Stimulated activated CD8-positive, alpha-beta memory T cell treated with anti-CD3 and anti-CD28 coated beads, Interleukin-4, amount 100 ng/mL, for 4 hours (primary cell): ENCODE measurements at places on chromosomes 7 and 10.

GRCh38 chr7:80057488-80057887 lies 77.1 kb upstream of the GNAI1 start:
- DNase-seq, result no peak

DNA sequence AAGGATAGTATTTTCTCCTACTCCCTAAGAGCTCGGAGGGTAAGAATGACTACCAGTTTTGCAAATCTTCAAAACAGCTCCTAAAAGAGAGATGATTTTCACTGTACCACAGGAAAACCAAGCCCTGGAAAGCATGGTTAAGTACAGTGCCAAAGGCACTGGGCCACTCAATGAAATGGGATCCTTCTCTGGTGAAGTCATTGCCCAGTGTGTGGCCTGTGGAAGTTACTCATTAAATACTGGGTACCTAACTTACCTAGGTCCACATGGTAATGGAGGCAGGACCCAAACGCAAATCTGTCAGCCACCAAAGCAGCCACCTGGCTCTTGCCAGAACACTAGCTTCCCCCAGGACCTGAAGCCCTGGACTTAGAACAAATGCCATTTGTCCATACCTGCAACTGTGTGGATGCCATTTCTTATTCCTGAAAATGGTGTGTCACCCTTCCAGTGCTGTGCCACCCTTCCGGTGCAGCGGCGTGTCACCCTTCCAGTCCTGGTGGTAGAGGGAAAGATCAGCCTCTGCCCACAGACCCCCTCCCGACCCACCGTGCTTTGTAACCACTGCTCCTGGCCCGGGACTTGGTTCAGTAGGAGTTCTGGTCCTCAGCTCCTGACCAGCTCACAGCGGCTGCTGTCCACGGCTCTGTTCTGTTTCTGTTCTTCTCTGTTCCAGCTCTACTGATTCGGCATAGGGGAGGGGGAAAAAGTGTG lies 659.2 kb downstream of the SDK1 start:
- DNase-seq, result no peak

GRCh38 chr10:83176901-83177300 lies 962.4 kb upstream of the GHITM start:
- DNase-seq, result no peak

DNA sequence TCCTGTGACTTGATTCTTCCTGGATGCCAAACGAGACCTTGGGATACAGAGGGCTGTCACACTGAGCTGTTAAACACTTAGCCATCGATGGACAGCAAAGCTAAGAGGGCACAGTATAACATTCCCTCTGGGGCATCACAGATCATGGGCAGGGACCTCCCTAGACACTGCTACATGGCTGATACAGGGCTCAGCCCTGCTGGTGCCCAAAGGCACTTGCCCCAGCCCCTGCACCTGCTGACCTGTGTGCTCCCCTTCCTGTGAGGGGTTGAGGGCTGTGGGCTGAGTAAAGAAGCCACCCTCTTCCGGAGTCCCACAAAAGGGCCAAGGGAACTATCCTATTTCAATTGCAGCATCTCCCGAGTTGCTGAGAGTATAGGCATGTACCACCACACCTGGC lies 337.9 kb downstream of the EXOC4 start:
- DNase-seq, result no peak
